ENCODE measurements at places on chromosomes 4 and X.

- DNase-seq = no peak
These were observed 182.9 kb downstream of the COX18 start for GRCh38 chr4:72886602-72887001.

DNA sequence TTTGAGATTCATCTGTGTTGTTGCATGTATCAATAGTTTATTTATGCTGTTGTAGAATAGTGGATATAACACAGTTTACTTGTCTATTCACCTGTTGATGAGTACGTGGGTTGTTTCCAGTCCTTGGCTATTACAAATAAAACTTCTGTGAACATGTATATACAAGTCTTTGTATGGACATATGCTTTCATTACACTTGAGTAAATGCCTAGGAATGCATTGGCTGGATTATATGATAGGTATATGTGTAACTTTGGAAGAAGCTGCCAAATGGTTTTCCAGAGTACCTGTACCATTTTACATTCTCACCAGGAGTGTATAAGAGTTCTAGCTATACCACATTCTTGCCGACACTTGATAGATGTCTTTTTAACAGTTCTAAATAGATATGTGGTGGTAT, 16.5 kb downstream of the ART3 start:
- no peak for DNase-seq

DNA sequence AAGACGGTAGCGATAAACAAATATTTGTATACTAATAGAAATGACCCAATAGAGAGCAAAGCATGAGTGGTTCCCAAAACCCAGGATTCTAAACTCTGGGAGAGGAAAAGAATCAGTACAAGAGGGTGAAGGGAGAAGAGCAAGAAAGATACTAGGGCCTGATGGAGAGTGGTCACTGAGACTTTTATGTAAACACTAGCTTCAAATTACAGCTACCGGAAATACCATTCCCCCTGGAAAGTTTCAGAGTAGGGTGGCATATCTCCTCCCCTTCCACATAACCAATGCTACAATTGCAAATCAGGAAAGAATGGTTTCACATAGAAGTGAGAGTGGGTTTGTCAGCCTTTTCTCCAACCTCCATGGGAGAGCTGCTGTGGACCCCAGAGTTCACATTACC, 77.1 kb downstream of the EIF4E start:
- no peak for DNase-seq

DNA sequence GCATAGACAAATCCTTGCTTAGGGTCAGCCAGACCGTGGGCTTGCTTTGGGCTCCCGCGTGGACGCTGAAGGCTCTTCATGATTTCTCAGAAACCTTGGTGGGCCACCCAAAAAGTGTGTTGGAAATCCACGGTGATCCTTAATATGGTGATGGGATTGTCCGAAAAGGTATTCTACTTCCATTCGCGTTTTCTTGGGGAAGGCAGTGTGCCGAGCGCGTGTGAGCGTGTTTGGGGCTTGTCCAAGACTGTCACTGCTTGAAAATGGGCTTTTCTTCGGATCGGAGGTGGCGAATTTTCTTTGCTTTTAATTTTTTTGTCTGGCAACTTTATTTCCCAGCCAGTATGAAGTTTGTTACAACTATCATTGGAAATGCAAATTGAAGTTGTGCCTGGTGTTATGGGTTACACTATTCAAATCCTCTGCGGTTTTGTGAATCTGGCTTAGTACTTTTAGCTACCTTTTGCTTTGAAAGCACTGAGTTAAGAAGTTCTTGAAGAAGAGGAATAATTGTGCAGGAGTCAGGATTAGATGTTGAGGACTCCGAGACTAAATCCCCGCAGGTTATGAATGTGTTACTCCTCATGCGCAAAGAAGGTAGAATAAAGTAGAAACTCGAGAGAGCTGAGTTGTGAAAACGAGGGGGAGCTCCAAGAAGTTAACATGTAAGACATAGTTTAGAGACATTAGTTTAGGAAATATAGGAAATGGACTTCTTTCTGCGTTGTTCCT, 3.2 kb downstream of the SPRY1 start:
- DNase-seq = no peak

DNA sequence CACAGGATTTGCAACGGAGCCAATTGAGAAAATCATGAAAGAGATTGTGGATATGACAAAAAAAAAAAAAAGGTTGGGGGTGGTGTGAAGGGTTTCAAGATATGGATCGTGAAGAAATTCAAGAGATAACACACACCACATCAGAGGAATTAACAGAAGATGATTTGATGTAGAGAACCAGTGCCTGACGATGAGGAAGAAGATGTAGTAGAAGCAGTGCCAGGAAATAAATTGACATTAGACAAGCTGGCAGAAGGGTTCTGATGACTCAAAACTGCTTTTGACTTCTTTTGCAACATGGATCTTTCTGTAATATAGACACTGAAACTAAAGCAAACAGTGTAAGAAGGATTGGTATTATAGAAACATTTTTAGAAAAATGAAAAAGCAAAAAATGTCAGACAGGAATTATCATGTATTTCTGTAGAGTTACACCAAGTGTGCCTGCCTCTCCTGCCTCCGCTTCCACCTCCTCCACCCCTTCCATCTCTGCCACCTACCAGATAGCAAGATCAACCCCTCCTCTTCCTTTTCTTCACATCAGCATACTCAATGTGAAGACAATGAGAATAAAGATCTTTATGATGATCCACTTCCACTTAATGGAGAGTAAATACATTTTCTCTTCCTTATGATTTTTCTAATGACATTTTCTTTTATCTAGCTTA, 127.5 kb upstream of the OTUD4 start:
- DNase-seq = no peak

Data from activated T-cell treated with anti-CD3 and anti-CD28 coated beads for 48 hours (primary cell).